ENCODE measurements at places on chromosomes 3 and 15.

DNA sequence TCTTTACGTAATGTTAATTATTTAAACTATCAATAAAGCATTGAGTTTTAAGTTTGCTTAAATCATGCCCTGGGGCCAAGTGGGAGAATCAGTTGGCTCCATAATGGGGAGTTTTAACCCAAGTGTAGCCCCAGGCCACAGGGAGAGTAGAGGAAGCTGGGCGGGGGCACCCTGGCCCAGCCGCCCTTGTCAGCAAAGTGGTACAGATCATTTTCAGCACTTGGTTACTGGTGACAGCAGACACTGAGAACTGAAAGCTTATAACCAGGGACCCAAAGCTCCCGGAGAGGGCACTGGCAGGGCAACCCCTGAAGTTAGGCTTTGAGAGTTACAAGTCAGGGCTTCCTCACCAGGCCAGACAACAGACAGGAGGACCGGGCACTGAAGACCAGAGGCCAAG lies 90.6 kb downstream of the SEMA5B start:
- DNase-seq: no peak

DNA sequence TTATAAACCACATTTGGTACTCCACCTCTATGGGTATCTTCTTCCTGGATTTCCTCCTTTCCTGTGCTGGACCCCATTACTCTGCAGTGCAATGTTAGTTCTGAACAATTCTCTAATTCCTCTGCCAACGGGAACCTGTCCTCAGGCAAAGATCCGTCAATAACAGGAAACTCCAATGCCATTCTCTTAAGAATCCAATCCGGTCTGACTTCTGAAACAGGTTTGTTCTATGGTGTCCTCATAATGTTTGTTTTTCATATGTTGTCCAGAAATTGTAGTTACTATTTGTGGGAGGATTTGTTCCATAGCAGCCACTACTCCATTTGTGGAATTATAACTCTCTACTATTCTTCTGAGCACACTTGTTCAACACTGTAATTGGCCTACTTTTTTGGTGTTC lies 112.7 kb downstream of the TBL1XR1 start:
- no peak for DNase-seq

DNA sequence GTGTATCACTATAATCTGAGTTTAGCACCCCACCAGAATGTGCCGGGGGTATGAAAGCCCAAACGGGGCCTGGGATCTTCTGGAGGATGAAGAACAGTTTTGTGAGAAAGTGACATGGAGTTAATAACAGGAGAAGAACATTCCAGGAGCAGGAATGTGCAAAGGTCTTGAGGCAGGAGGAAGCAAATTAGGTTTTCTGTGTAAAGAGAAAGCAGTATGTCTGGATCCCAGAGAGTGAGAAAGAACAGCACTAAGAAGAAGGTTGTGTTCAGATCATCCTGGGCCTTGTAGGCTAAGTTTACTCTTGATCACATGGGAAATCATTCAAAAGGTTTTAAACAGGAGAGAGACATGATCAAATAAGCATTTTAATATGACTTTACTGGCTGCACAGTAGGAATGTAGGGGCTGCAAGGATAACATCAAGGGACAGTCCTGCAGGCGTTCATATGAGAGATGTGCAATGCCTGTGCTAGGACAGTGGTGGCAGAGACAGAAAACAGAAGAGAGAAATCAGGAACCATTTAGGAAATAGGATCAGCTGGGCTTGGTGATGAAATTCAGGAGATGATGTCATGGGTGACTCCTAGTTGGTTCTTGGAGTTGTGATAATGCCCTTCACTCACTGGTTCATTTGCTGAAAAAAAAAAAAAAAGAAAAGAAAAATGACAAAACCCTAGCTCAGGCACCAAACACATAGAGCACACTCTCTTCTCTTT lies 113.5 kb downstream of the TNIK start:
- no peak for DNase-seq

DNA sequence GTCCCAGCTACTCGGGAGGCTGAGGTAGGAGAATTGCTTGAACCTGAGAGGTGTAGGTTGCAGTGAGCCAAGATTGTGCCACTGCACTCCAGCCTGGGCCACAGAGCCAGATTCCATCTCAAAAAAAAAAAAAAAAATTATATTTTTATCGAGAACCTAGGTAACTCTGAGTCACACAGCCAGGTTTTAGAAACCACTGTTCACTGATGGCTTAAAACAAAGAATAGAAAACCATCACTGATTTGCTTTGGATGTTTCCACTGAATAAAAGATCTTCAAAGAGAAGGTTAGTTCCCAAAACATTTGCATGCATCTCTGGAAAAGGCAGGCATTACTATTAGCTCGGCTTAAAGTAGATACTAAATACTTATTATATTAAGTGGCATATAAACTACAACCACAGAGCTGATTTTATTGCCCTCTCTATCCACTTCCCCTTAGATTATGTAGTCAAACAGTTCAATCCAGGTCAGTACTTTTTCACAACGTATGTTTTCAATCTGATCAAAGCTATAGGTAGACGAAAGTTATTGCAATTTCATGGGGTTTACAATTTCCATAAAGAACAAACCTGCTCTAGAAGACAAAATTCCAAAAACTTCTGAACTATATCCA lies 1.4 kb downstream of the B4GALT4 start:
- no peak for DNase-seq

- DNase-seq: no peak
Observed at GRCh38 chr15:99504071-99504822, 61.5 kb upstream of the MEF2A start.

DNA sequence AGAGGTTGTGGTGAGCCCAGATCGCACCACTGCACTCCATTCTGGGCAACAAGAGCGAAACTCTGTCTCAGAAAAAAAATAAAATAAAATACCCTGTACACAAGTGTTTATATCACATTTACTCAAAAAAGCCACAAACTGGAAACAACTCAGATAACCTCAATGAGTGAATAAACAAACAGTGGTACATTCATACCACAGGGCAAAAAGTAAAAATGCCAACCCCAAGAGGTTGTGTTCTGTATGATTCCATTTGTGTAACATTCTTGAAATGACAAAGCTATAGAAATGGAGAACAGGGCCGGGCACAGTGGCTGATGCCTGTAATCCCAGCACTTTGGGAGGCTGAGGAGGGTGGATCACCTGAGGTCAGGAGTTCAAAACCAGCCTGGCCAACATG lies 12.9 kb downstream of the EDC3 start:
- DNase-seq: no peak
